Stromal cell of bone marrow (primary cell): ENCODE measurements at places on chromosomes 2 and 18.

GRCh38 chr2:232439758-232440135 lies 16.2 kb upstream of the ALPI start:
- no peak for DNase-seq

GRCh38 chr2:229044581-229044980 lies 226.5 kb downstream of the PID1 start:
- no peak for DNase-seq

DNA sequence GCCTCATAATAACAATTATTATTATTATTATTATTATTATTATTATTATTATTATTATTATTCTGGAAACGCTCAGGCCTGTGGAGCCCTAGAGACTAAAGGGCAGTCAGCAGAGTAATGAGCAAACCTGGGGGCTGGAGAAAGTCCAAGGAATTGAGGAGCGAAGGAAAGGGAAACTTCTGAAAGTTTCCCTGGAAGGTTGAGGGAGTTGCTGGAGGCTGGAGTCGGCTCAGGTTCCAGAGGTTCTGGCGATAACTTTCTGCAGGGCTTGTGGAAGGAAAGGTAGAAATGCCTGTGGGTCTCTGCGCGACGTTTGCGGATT lies 9.2 kb downstream of the POU3F3 start:
- DNase-seq: no peak

DNA sequence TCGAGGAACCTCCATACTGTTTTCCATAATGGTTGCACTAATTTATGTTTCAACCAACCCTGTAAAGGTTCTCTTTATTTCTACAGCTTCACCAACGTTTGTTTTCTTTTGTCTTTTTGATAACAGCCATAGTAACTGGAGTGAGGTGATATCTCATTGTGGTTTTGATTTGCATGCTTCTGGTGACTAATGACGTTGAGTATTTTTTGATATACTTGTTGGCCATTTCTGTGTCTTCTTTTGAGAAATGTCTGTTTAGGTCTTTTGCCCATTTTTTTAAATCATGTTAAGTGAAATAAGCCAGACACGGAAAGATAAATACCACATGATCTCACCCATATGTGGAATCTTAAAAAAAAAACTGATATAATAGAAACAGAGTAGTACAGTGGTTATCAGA lies 74.8 kb upstream of the SMIM21 start:
- no peak for DNase-seq

GRCh38 chr2:66553370-66553769 lies 118.4 kb downstream of the MEIS1 start:
- no peak for DNase-seq

- no peak for DNase-seq
Observed at GRCh38 chr18:37561986-37562385, 3.6 kb downstream of the CELF4 start.

DNA sequence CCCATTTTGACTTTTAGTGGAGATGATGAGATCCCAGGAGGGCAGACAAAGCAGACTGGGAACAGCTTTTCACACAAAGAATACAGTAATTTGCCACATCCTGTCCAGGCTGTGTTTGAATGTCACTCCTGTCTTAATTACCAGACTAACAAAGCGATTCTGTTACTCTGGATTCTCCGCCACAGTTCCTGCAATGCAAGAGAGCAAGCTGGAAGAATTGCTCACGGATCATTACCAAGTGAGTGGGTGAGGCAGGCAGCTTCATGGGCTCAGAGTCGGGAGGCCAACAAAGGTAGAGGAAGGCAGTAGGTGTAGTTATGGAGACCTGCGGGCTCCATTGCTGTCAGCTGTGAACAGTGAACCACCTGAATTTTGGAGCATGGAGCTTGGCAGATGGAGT lies 250.5 kb upstream of the ATP5MC3 start:
- DNase-seq: no peak

DNA sequence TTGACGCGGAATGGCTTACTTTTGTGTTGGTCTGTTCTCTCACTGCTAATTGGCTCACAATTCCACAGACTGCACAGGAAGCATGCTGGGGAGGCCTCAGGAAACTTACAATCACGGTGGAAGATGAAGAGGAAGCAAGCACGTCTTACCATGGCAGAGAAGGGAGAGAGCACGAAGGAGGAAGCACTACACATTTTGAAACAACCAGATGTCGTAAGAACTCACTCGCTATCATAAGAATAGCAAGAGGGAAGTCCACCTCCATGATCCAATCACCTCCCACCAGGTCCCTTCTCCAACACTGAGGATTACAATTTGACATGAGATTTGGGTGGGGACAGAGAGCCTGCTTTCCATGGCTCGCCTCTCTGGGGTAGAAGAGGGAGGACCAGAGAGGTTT lies 106.2 kb downstream of the KCNF1 start:
- DNase-seq: no peak

DNA sequence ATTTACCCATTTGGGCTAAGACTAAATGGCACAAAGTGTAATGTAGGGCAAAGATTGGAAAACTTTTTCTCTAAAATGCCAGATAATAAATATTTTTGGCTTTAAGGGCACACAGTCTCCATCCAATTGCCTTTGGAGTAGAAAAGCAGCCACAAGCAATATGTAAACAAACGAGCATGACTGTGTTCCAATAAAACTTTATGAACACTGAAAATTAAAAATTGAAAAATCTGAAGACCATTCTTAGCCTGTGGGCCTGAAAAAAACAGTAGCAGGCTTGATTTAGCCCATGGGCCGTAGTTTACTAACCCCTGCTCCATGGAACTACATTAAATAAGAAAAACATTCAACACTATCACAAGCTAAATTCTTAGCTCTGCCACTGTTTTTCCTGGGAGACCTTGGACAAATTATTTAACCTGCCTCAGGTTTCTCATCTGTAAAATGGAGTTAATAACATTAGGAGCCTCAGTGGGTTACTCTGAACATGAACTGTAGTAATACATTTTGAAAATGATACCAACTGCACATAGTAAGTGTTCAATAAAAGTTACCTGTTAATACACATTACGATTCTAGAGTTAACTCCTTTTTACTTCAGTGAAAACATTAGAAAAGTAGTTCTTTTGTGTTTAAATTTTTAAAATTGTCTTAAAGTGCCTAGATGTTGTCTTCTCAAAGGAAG lies 1.3 kb downstream of the IFIH1 start:
- DNase-seq: no peak

- no peak for DNase-seq
Observed at GRCh38 chr18:13233787-13234783, 15.5 kb downstream of the LDLRAD4 start.

DNA sequence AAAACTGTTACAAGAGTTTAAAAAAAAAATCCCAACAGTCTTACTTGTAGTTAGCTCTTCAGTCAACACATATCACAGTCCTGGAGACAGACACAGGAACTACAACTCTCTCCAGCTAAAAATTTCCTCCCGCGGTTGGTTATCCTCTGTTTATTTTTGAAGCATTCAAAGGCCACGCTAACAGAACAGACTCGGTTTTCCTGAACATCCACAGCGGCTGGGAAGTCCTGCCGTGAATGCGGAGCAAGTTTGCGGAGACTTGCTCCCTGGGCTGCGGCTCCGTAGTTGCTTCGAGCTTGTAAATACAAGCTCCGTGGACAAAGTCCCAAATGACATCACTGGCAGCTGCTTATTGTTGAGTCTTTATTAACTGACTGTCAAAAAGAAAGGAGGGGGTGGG lies at the start of gene NCKAP5:
Gene NCKAP5 (minus strand): TSS at position 292 of the 400 bp plus-strand sequence. CDS start 50,937 bp downstream, outside the sequence.
- peak; percentile 27 for DNase-seq

GRCh38 chr2:29218071-29218470 lies 102.9 kb downstream of the CLIP4 start:
- no peak for DNase-seq

GRCh38 chr2:209463835-209464234 lies 40.0 kb downstream of the MAP2 start:
- DNase-seq: no peak

DNA sequence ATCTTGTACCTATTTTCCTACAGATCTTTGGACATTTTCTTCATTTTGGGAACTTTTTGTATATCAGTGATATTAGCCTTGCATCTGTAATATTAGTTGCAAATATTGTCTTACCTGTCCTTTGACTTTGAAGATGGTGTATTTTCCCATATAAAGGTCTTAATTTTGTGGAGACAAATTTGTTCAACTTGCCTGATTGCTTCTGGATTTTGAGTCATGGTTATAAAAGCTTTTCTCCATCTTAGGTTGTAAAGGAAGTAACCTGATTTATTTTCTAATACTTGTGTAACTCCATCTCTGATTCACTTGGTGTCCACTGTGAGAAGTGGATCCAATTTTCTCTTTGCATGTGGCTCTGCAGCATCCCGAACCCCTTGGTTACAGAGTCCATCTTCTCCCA lies 97.7 kb upstream of the OTOS start:
- no peak for DNase-seq

DNA sequence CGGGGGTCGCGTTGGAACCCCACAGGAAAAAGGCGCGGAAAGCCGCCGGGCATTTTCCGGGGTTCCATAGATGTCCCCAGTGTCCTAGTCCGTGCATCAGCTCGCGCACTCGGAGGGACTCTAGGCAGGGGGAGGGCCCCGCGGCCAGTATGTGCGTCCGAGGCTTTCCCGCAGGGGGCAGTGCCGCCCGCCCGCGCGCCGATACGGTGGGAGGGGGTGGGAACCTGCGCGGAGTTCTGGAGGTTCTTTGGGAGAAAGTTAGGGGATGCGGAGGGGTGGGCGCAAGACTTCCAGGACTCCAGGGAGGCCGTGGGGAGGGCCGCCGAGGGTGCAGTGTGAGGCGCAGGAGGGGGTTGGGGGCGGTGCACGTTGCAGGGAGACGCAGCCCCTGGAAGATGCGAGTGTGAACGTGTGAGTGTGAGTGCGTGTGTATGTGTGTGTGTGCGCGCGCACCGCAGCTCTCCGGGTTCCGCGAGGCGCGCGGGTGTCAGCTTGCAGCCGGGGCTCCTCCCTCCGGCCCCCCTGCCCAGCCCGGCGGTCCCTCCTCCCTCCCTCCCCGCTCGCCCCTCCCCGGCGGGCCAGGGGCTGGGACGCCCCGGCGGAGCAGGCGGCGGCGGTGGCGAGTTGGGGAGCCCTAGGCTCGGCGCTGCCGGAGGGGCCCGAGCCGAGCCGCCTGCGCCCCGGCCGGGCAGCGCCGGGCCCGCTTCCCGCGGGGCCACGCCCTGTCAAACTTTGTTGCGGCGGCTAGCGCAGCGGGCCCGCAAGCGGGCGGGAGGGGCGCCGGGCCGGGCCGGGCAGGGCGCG lies at the start of gene TCF7L1:
Gene TCF7L1 (plus strand): TSS at position 559 of the 804 bp plus-strand sequence. CDS start 293 bp downstream, outside the sequence.
- DNase-seq: peak; percentile 67

GRCh38 chr2:128775217-128775913 lies 456.7 kb upstream of the HS6ST1 start:
- DNase-seq: no peak

DNA sequence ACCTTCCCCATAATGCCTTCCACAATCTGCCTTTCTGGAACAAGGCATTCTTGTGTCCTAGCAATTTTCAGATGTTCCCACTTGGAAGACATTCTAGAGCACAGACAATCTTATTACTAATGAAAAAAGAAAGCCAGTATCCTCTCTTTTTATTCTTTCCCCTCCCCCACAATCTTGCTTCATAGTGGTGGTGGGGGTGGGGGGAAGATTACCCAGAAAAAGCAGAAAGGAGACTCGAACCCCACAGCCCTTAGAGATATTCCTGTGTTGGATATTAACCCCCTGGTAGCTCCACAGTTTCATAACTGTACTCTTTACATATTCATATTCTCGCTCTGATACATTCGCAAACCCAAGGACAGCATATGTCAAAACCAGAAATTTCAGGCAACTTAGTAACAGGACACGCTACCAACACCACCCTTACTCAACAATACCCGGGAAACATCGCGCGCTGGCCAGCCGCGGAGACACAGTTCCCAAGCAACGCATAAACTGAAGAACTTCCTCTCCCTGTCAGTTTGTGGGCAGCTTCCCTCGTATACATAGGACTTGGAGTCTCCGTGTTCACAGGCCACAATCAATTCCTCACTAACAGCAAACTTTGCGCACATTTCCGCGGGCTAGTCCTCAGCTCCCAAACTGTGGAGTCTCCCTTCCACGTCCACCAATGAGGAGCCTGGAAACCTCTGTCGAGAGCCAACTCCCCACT lies 793 bp downstream of the NR4A2 start:
- DNase-seq: peak; percentile 80

- peak; percentile 87 for DNase-seq
Observed at GRCh38 chr2:55112229-55113031, 62.2 kb upstream of the RTN4 start.

- DNase-seq: peak; percentile 61
Observed at GRCh38 chr18:31512203-31512764, 14.3 kb downstream of the DSG2 start.

- no peak for DNase-seq
Observed at GRCh38 chr2:20428717-20429490, 18.0 kb upstream of the RHOB start.

GRCh38 chr2:190887089-190887488 lies 6.5 kb downstream of the GLS start:
- no peak for DNase-seq

DNA sequence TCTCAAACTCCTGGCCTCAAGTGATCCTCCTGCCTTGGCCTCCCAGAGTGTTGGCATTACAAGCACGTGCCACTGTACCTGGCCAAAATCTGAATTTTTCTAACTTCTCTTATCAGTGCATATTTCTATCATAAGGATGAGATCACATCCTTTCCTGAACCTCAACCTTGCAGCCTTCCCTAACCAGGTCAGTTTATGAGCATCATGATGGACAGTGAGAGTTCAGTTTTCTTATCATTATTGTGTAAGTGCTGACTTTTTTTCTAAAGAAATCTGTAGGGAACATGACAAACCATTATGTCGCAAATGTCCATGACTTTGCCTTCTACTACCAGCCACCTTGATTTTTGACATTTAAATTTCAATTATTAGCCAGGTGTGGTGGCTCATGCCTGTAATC lies 31.5 kb downstream of the MRPL33 start:
- DNase-seq: no peak

DNA sequence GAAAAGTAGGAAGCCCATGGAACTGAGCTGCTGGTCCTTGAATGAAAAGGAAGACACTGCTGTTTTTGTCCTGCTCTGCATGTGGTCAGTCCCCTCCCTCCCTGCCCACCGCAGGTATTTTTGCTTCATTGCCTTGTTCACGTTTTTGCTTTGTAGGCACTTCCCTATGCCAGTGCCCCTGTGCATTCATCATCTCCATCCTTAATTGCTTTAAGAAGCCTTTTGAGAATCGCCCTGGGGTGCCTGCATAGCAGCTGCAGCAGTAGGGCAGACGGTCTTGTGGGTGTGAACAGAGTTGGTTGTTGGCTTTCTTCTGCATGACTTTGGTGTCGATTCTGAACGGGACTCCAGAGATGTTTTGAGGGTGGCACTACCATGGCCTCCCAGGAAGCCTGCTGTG lies 97.0 kb downstream of the CABLES1 start:
- DNase-seq: no peak

- DNase-seq: no peak
Observed at GRCh38 chr2:124333784-124334183, 308.7 kb downstream of the CNTNAP5 start.

DNA sequence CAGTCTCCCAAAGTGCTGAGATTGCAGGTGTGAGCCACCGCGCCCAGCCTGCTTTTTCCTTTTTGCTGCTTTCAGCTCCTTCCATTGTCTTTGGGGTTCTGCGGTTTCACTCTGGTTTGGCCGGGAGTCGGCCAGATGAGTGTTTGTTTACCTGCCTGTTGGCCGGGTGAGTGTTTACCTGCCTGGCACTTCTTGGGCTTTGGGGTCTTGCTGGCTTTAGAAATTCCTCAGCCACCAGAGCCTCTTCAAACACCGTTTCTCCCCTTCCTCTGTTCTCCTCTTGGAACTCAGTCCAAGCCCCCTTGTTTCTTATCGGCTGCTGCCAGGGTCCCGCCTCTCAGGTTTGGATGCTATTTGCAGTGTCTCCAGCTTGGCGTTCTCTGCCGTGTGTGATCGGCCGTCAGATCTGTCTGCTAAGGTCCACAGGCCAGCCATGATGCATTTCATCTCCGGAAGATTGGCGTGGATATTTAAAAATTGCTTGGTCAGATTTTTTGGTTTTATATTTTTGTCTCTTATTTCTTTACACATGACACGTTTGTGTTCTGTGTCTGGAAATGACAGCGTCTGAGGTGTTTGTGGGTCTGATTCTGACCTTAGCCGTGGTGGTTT lies 14.2 kb upstream of the GAL3ST2 start:
- no peak for DNase-seq
